ENCODE measurements at places on chromosomes 11 and 22. TPM values are rescaled to one million over a fixed set of nuclear protein-coding genes. Genes with fewer than 3 reads are reported as not detected.

Gene DEUP1
- not detected for total RNA-seq

Gene BLID
- not detected for total RNA-seq

Gene UVRAG
- 31.0 TPM for total RNA-seq

Gene KIF18A
- total RNA-seq, result 0.52 TPM

DNA sequence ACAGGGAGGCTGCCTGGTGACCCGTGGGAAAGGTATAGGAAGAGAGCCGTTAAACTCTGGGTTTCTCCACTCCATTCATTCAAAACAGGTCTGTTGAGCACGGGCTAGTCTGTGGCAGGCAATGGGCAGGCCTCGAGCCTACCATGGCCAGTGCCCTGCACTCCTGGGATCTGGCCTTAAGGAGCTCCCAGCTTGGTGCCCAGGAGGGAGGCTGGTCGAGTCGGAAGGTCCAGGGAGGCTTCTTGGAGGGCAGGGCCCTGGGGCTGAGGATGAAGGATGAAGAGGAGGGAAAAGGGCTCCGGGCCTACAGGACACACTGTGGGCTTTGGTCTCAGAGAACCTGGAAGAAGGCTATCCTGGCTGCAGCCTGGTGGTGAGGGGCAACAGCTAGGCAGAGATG is 41.9 kb upstream of the MN1 start:
- H3K27me3 ChIP-seq, result no peaks in the 10 kb centered on the region
- no peak overlapping the region for H3K4me3 ChIP-seq
- H3K4me1 ChIP-seq, result peaks cover 9% of the 10 kb centered on the region
- no peak for DNase-seq

Gene OR5B21
- not detected for total RNA-seq

DNA sequence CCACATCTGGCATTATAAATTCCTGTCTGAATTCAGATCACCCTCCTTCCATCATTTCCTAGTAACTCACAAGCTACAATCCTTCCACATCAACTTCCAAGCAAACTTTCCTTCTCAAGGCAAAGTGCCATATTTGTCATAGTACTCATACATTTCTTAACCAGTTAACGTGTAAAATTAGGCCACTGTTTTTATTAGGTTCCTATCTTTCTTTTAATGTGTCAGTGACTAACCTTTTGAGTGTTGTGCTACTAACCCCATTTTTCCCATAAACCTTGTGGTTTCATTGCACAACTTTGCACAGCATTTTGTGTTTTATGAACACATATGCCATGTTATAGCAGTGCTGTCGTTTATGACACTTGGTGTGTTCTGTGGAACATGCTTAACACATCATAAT is 90.1 kb downstream of the KIF18A start:
- no peaks in the 10 kb centered on the region for H3K36me3 ChIP-seq
- H3K4me3 ChIP-seq, result no peak overlapping the region
- H3K27ac ChIP-seq, result no peak overlapping the region
- H3K27me3 ChIP-seq, result no peaks in the 10 kb centered on the region
- no peak for DNase-seq
- H3K4me1 ChIP-seq, result no peaks in the 10 kb centered on the region

DNA sequence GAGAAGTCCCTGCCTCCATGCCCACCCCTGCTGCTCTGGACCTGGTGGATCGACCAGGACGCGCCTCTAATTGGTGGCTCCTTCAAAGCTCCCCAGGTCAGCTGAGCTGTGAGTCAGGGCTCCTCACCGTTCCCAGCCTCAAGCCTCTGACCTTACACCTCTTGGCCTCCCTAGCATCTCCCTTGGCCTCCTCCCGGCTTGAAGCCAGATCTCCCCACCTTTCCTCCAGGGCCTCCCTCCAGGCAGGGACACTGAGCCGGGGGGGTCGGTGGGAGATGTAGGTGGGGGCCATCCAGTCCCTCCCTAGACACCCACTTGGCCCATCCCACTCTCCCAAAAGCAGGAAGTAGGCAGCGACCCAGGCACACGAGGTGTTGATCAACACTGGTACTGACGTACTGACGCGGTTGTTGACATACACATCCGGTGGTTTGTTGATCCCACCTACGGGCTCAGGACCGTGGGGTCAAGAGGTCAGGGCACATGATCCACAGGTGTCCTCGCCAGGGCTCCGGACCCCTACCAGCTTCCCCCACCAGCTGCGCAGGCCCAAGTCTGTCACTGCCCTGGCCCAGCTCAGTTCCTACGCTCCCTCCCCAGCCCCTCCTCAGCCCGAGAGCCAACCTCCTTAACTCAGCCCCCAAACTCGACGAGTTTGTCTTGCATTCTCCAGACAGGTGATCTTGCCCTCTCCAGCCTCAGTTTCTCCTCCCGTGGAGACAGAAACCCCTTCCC is 802 bp downstream of the ATG2A start:
- peaks cover 30% of the 10 kb centered on the region for H3K4me1 ChIP-seq
- peak overlapping the region; percentile 74 for H3K4me3 ChIP-seq
- no peaks in the 10 kb centered on the region for H3K36me3 ChIP-seq
- peak; percentile 49 for DNase-seq
- peak overlapping the region; percentile 39 for H3K27ac ChIP-seq

Gene IGF2
- 10.6 TPM for total RNA-seq

Gene PGA4
- total RNA-seq, result 120 TPM

Gene FGF3
- total RNA-seq, result not detected

GRCh38 chr22:44442851-44443595 is 55.0 kb downstream of the RTL6 start:
- H3K36me3 ChIP-seq, result no peaks in the 10 kb centered on the region
- no peaks in the 10 kb centered on the region for H3K27me3 ChIP-seq
- no peaks in the 10 kb centered on the region for H3K4me1 ChIP-seq
- DNase-seq, result no peak
- H3K4me3 ChIP-seq, result no peak overlapping the region

DNA sequence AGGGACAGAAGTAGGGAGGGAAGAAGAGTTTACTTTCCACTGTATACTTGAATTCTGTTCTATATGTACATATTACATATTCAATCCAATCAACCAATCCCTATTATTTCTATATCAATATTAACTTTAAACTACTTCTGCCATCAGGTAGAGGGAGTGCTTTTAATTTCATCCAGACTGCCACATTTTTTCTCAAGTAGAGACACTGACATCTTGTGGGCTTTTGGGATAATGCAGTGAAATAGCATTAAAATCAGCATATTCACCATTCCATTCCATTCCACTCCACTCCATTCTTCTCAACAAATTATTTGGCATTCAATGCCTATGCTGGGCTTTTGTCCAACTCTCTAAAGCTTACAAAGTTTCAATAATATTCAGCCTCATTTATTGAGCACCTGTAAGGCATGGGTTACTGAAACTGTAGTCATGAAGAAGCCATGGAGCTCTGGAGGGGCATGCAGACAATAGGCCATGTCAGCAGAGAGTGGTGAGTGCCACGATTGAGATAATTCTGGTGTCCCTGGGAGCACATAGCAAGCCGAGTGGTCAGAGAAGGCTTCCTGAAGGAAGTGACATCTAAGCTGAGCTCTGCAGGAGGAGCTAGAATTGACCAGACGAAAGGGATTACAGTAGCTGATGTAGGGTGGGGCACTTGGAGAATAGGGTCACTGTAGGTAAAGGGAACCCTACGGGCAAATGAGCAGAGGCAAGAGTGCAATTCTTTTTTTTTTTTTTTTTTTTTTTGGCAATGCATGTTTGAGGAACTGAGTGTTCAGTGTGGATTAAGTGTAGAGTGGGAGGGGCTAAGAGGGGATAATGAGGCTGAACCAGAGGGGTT is 12.8 kb upstream of the CLPB start:
- no peaks in the 10 kb centered on the region for H3K27me3 ChIP-seq
- no peaks in the 10 kb centered on the region for H3K36me3 ChIP-seq
- DNase-seq, result no peak
- no peaks in the 10 kb centered on the region for H3K4me1 ChIP-seq

DNA sequence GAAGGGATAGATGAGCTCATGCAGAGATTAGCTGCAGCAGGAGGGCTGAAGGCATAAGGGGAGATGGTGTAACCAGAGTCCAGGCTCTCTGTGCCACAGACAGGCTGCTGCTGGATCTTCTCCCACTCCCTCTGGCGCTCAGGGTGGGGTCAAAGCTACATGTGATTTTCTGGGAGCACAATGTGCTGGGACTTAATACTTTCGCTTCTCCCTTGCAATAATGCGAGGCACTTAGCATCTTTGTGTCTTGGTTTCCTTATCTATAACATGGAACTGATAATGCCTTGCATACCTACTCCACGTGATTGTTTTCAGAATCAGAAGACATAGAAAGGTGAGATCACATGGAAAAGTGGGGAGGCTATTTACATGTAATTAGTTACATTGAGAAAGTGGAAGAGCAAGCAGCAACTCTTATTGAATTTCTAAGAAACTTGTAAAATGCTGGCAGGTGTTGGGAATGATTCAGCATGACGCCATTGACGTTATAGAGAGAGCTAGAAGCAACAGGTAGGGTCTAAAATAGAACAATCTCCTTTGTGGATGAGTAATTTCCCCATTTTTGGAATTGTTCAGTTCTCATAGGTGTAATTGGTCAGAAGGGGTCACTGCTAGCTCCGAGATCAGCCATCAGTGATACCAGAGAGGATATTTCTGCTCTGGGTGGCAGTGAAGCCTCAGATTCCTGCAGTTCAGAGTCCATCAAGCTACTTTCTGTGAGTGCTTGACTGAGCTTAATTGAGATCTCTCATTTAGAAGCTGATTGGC is 8.2 kb upstream of the OR9I1 start:
- DNase-seq, result no peak
- no peaks in the 10 kb centered on the region for H3K27me3 ChIP-seq
- no peaks in the 10 kb centered on the region for H3K36me3 ChIP-seq
- H3K4me3 ChIP-seq, result no peak overlapping the region
- no peaks in the 10 kb centered on the region for H3K4me1 ChIP-seq

DNA sequence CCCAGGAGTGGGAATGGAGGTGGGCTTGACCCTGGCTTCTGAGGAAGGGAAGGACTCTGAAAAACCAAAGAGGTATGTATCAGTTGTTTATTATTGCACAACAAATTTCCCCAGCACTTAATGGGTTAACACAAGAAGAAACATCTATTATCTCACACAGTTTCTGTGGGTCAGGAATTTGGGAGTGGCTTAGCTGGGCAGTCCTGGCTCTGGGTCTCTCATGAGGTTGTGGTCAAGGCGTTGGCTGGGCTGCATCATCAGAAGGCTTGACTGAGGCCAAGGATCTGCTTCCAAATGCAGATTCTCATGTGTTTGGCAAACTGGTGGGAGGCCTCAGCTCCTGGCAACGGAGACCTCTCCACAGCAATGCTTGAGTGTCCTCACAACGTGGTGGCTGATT is 17.5 kb upstream of the SMIM38 start:
- H3K36me3 ChIP-seq, result no peaks in the 10 kb centered on the region
- DNase-seq, result no peak
- no peaks in the 10 kb centered on the region for H3K27me3 ChIP-seq
- H3K4me3 ChIP-seq, result no peak overlapping the region

DNA sequence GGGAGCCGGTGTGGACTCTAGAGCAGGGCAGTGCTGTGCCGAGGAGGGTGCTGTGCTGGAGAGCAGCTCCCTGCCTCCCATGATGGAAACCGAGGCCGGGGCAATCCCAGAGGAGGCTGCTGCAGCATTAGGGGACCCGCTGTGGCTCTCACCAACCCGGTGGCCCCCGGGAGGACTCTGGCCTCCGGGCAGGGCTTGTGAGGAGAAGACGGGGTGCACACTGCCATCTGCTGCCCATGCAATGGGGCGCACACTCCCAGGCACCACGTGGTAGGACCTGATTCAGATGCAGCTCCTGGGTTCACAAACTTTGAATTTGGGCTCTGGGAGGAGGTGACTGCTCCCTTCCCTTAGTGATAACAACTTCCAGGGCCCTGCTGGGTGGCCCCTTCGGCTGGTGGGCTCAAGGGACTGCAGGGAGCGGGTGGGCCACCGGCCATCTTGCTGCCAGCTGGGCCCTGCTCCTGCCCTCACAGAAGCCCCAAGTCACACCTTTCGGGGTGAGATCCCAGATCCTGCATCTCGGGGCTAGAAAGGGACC is 93.8 kb upstream of the FGF3 start:
- H3K36me3 ChIP-seq, result no peaks in the 10 kb centered on the region
- H3K27ac ChIP-seq, result no peak overlapping the region
- peaks cover 44% of the 10 kb centered on the region for H3K4me1 ChIP-seq

DNA sequence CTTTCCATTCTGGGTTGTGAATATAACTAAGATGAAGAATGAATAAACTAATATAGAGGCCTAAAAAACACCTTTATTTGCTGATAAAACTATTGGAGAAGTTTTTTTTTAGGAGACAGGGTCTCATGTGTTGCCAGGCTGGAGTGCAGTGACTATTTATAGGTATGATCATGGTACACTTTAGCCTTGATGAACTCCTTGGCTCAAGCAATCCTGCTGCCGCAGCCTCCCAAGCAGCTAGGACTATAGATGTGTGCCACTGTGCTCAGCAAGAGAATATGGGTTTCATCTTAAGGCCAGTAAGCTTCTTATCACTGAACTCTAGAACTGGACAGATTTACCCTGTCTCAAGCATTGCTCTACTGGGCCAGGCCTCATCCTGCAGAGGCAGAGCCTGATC is 26.6 kb downstream of the CCDC90B start:
- H3K4me1 ChIP-seq, result peaks cover 15% of the 10 kb centered on the region
- DNase-seq, result no peak
- no peak overlapping the region for H3K27ac ChIP-seq
- peaks cover 8% of the 10 kb centered on the region for H3K36me3 ChIP-seq
- no peak overlapping the region for H3K4me3 ChIP-seq

Gene WBP2NL
- total RNA-seq, result 11.2 TPM

GRCh38 chr11:118484405-118484804 is 42.9 kb upstream of the TTC36 start:
- peaks cover 41% of the 10 kb centered on the region for H3K36me3 ChIP-seq
- H3K4me1 ChIP-seq, result no peaks in the 10 kb centered on the region
- H3K27ac ChIP-seq, result no peak overlapping the region
- DNase-seq, result no peak

Gene MFRP
- total RNA-seq, result not detected

DNA sequence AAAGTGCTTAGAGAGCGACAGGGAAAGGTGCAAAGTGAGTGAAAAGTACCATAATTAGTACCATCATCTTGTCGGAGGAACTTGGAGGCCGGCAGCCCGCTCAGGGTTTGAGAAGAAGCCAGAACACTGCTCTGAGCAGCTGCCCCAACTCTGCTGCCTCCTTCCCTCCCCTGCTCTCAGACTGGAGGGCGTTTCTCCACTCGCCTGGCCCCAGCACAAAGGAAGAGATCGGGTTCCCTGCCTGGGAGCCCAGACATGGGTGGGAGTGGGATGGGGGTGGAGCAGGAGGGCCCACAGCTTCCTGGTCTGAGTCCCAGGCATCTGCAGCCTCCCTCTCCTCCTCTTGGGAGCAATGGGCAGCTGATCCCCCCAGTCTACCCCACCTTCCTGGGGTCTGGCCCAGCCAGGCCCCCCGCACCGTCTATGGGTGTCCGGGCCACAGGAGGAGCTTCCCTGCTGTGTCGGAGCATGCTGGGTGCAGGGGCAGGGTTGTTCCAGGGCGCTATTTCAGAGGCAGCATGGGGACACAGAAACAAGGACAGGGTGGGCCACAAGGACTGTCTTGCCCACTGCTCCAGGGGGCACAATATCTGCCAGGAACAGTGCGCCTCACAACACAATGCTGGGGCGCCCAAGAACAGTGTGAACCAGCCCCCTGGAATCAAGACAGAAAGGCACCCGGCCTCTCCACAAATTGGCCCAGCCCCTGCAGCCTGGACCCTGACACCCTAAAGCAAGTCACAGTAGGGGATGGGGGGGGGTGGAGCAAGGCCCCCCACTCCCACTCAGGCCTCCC is 4.8 kb downstream of the LIF start:
- H3K27me3 ChIP-seq, result peaks cover 6% of the 10 kb centered on the region
- no peak for DNase-seq
- H3K27ac ChIP-seq, result no peak overlapping the region
- no peaks in the 10 kb centered on the region for H3K36me3 ChIP-seq
- H3K4me1 ChIP-seq, result peaks cover 14% of the 10 kb centered on the region
- no peak overlapping the region for H3K4me3 ChIP-seq

Gene SAA4
- total RNA-seq, result not detected

Gene HORMAD2
- total RNA-seq, result not detected

Gene TSPAN4
- total RNA-seq, result 44.9 TPM
